Stimulated activated CD4-positive, alpha-beta T cell treated with anti-CD3 and anti-CD28 coated beads, Interleukin-4, amount 100 ng/mL, for 4 hours (primary cell): ENCODE measurements at places on chromosomes 6 and 20.

GRCh38 chr6:117829594-117830319 is 77.3 kb upstream of the SLC35F1 start:
- DNase-seq: no peak

- no peak for DNase-seq
Observed at GRCh38 chr6:86686496-86686895, 250.8 kb upstream of the HTR1E start.

DNA sequence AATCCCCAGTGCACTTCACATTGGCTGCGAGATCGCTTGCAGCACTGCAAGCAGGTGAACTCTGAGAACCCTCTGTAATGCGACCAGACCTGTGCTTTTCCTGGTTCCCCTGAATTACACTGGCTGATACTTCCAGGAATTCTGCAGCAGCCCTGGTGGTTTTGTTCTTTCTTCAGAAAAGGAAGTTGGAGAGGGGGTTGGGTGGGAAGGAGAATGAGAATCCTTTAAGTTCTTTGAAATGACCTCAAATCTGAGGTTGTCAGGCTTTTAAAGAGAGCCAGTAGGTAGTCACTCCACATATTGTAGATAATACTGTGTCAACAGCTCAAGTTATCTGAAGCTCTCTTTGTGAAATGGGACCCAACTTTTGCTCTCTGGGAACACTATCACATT is 62.4 kb downstream of the GCNT2 start:
- DNase-seq: no peak

DNA sequence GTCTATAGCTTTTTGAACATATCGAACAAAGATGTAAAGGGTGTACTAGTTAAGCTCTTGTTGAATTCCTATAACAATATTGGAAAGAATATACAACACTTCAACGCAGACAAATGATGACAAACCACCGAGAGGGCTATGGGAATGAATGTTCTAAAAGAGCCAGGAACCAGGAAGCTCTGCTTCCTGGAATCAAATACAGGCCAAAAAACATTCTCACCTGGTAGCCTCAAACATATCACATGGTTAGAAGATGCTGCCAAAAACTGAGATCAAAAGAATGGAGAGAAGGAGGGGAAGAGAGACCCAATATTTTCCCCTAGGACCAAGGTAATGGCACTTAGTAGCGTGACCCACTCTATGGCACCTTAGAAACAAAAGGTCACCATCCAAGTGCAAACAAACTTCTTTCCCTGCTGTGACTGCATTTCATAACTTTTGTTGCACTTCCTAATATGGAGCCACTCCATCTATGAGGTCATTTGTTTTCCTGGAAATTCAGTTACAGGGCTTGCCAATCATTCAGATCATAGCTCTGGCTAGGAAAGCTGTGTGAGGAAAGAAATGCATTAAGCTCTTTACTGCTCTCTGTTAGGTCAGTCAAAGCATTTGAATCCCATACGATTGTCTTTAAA is 199.2 kb upstream of the NT5E start:
- DNase-seq: no peak

GRCh38 chr6:73704798-73705197 is 8.8 kb downstream of the CD109 start:
- DNase-seq: no peak

- DNase-seq: no peak
Observed at GRCh38 chr20:54148947-54149764, 24.6 kb downstream of the CYP24A1 start.

DNA sequence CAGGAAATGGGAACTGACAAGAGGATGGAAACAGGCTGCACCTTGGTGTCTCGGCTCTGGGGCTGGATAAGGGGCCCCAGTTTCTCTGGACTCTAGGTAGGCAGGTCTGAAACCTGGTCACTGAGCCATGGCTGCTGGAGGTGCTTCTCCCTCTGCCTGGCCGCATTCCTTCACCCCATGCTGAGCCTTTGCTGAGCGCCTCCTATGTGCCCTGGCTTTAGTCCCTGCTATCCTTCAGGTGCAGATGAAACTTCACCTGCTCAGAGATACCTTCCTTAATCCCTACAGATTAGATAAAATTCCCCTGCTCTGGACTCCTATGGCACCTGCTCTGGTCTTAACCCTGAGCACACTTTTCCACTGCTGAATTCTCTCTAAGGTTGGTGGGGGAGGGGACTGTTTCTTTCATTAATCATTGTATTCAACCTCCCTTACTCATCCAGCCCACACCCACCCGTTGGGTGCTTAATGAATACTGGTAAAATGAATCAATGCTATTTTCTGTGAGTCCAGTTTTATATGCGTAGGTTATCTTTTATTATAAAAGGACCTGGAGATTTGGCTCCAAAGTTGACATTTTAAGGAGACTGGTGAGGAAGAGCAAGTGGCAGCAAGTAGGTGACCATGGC is 19.3 kb downstream of the MYLK4 start:
- DNase-seq: no peak

DNA sequence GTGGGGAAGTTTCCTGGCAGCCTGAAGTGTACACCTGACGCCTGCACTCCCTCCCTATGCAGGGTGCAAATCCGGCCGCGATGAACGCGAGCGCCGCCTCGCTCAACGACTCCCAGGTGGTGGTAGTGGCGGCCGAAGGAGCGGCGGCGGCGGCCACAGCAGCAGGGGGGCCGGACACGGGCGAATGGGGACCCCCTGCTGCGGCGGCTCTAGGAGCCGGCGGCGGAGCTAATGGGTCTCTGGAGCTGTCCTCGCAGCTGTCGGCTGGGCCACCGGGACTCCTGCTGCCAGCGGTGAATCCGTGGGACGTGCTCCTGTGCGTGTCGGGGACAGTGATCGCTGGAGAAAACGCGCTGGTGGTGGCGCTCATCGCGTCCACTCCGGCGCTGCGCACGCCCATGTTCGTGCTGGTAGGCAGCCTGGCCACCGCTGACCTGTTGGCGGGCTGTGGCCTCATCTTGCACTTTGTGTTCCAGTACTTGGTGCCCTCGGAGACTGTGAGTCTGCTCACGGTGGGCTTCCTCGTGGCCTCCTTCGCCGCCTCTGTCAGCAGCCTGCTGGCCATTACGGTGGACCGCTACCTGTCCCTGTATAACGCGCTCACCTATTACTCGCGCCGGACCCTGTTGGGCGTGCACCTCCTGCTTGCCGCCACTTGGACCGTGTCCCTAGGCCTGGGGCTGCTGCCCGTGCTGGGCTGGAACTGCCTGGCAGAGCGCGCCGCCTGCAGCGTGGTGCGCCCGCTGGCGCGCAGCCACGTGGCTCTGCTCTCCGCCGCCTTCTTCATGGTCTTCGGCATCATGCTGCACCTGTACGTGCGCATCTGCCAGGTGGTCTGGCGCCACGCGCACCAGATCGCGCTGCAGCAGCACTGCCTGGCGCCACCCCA is 1.2 kb downstream of the GPR6 start:
- no peak for DNase-seq

DNA sequence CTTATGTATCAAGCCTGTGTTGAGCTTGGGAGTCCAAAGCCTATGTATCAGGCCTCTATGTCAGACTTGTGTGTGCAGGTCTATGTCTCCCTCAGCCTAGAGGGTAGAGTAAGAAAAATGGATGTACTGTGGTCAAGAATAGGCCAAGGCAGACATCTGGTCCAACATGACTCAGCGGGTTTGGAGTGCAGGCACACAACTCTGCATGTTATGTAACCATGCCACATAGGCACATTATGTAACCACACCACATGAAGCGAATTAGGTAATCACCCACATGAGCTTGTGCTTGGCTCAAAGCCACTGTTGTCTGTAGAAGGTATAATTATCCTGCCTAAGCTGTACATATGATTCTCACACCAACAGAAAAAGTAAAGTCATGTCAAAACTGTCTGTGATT is 1190.5 kb upstream of the EYS start:
- DNase-seq: no peak

DNA sequence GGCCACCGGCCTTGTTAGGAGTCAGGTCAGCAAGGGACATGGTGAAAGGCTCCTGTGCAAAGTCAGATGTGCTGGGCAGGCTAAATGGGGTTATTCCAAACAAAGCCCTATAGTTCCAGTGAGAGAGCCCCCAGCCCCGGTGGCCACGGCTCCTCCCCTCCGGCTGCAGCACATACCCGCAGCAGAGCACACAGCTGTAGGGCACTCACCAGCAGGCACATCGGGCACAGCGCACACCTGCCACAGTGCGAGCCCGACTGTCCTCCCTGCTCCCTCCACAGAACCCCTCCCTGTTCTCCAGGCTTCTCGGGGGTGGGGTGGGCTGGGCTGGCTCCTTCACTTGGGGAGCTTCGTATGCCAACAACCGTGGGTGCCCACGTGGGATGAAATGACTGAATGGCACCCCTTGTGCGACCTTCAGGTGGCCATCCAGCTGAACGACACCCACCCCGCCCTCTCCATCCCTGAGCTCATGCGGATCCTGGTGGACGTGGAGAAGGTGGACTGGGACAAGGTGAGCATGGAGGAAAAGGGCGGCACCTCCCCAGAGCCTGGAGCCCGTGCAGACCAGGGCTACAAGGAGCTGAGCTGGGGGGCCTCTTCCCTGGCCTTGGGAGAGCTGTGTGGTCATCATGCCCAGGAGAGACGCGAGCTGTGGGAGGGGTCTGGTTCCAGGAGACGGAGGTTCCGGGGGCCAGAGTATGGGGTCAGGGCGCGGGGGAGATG is 30.9 kb downstream of the PYGB start:
- DNase-seq: no peak

GRCh38 chr6:118371955-118372354 is 176.1 kb upstream of the PLN start:
- DNase-seq: no peak

GRCh38 chr6:70310063-70310694 is 7.3 kb upstream of the COL9A1 start:
- DNase-seq: no peak

DNA sequence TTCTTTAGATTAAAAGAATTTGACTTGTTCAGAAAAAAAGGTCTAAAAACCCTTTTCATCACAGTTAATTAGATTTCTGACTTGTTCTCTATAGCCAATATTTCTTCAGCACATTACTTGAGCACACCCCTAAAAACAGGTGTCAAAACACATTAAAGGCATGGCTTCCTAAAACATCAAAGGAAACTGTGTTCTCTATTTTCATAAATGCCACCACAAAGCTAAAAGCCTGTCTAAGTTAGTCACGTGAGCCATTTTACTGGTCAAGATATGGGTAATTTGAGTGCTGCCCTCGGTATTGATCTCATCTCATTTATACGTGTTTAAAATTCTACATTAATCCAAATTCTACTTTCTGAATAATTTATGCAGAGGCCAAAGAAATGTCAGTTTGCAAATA is 580.5 kb downstream of the HAO1 start:
- no peak for DNase-seq

- no peak for DNase-seq
Observed at GRCh38 chr20:43723186-43723585, 3.6 kb downstream of the GTSF1L start.

- no peak for DNase-seq
Observed at GRCh38 chr6:160678230-160678629, 14.2 kb upstream of the LPA start.

DNA sequence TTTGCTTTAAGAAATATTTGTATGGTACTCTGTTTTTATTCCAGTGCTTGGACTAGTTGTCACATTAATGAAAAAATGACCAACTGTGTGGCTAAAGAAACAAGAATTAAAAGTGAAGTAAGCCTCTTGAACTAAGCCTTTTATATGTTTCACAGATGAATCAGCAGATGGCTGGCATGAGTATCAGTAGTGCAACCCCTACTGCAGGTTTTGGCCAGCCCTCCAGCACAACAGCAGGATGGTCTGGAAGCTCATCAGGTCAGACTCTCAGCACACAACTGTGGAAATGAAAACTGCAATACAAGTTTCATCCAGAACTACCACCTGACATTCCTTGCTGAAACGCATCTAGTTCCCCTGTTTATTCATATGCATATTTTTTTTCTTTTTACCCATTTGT is 96.8 kb downstream of the B3GAT2 start:
- no peak for DNase-seq

DNA sequence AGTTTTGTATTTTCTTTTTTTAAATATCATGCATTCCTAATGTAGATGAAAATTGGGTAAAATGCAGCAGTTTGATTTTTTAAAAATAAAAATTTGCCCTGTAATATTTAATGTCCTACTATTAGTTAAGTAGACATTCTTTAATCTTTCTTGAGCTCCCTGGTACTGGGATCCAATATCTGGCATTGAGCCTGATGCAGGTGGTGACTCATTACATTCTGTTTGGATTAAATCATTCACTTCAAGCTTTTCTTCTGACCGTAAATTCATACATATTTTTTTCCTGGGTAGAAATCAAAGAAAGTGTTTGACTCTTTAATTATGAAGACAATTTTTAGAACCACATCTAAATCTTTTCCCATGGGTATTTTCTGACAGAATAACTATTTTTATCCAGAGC is 768.8 kb upstream of the SLC35B3 start:
- DNase-seq: no peak

DNA sequence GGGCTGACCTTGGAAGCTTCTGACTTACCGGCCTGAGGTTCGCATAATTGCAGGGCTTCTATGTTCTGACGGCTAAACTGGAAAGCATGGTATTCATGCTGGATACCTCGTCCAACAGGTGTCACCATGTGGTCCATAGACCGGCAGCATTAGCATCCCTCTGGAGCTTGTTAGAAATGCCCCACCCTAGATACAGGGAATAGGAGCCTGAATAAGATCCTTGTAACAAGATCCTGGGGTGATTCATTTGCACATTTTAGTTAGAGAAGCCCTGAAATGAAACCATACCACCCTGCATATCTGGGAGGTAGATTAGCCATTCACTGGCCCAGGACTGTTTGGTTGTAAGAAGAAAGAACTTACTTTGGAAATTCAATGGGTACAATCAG is 77.7 kb downstream of the TMEM170B start:
- DNase-seq: no peak

GRCh38 chr6:74733830-74734620 is 471.8 kb downstream of the COL12A1 start:
- no peak for DNase-seq

GRCh38 chr6:127119102-127120022 is 891 bp downstream of the RSPO3 start:
- DNase-seq: no peak

DNA sequence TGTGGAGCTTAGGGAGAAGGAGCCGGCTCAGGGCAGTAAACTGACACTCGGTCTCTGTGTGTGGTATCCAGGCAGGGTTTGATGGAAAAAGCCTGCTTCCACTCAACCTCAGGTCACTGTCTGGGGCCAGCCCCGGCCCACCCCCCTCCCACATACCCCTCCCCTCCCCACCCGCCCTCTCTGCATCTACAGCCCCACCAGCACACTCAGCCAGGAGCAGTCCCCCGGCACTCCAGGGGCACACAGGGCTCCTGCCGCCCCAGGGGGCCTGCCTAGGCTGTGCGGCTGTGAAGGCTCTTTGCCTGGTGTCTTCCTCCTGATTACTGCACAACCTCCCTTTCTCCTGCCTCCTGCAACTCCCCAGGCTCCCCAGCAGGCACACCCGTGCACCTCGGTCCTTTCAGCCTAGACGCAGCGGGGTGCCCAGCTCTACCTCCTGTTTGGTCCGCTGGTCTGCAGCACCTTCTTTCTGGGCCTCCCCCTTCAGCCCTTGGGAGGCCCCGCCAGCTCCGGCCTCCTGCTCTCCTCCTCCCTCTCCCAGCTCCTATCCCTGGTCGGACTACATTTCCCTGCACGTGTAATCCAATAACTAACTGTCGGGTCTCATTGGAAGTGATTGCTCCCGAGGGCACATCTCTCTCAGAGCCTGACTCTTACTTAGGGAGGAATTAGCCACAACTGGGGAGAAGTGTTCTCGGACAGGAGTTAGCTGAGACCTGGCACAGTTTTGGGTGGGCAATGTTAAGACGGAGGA is 1.3 kb upstream of the FOXF2 start:
- no peak for DNase-seq

GRCh38 chr20:61139031-61139430 is 113.0 kb upstream of the CDH4 start:
- no peak for DNase-seq

- DNase-seq: no peak
Observed at GRCh38 chr20:4162766-4163165, 147.4 kb upstream of the RNF24 start.

- no peak for DNase-seq
Observed at GRCh38 chr20:44861531-44862006, 23.9 kb upstream of the YWHAB start.
